ENCODE measurements at places on chromosomes 12 and 14. TPM values are rescaled to one million over a fixed set of nuclear protein-coding genes. Genes with fewer than 3 reads are reported as not detected.

- DNase-seq = no peak
Observed at GRCh38 chr12:5177731-5178130, 134.1 kb downstream of the KCNA5 start.

DNA sequence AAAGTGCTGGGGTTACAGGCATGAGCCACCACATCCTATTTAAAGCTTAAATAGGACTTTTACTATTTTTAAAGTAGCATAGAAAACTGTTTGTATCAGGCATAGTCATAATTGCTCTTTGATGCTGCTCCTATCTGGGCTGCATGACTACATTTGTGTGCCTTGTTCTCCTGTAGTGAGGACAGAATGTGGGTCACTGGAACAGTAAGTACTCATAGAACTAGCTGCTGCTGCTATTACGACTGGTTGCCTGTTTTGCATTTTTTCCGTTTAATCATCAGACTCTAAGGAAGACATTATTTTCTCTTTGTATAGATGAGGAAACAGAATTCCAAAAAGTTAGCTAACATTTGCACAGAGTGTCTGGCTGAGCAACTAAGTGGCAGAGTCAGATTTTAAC, 42.8 kb downstream of the ZC3H14 start:
- no peak for DNase-seq

Gene DTX3
- total RNA-seq = 44.6 TPM

Gene COCH
- 0.99 TPM for total RNA-seq

DNA sequence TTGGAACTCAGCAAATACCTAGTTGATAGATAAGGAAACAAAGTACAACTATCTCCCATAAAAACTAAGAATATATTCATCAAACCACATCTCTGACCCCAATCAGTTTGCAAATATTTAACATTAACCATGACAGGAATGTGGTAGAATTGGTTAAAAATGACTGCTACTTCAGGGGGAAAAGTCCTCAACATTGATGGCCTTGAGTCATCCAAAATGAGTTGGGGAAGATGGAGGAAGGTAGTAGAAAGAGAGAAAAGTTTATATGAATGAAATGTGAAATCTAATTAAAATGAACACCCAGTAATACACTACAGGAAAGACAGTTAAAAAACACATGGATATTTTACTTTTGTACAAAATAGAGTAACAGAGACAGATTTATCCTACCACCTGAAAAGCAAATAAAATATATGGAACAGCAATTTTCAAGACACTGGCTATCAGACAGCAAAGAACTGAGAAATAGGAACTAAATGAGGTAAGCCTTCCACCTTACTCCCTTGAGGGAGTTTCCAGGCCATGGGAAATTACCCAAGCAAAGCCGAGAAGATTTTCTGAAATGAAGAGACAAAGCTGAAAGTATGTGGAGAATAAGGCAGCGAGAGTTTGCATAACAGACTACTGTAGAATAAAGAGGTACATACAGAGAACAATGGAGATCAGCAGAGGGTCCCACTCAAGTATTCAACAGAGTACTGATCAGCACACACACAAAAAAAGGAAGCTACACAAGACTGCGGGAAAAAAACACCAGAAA, 49.6 kb downstream of the TC2N start:
- no peak for DNase-seq

DNA sequence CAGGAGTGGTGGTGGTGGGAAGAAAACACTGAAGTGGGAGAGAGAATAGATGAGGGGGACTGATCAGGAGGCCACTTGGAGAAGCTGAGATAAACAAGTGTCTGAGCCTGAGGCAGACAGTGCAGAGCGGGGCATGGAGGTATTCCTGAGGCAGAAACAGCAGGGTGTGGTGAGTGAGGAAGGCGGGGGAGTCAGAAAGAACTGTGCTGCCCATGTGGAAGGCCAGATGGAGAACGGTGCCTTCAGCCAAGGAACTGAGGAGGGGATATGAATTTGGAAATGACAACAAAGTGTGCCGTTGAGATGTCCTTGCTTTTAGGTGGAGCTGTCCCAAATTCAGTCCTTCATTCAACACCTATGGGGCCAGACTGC, 13.7 kb downstream of the APPL2 start:
- no peak for DNase-seq

DNA sequence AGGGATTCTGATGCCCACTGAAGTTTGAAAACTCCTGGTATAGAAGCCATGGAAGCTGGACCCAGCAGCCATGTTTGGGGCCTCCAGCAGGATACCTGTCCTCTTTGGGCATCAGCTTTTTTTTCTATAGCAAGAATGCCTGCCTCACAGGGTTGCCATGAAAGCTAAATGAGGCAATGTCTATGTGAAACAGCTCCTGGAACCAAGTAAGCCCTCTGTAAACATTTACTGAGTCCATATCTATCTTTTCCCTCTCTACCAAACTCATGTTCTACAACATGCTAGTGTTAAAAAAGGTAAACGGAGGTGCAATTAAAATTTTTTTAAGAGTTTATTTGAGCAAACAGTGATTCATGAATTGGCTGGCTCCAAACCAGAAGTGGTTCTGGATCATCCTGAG, 28.6 kb downstream of the FLVCR2 start:
- DNase-seq = no peak

All from right cardiac atrium (tissue), 5 donors.